NCI-H748 treated with DMSO at 0.1 percent for 48 hours (cell line): ENCODE measurements at places on chromosomes 11 and 22.

GRCh38 chr22:46754826-46755225, 7.6 kb upstream of the TBC1D22A start:
- no peak for DNase-seq

DNA sequence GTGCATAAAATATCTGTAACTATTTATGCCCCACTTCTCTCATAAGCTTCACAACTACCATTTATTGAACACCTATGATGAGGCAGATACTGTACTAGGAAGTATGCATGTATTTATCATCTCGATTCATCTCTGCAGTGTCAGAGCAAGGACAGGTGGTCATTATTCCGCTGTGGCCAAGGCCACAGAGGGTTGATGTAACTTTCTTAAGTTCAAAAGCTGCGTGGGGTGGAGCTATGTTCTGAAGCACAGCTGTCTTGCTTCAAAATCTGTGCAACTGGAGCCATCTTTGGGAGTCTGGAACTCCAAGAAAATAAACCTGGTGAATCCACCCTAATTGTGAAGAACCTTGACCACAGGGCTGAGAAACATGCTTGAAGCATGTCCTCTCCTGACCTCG, 60.2 kb upstream of the HMGXB4 start:
- no peak for DNase-seq

GRCh38 chr11:72842653-72843330, 28.6 kb downstream of the ATG16L2 start:
- DNase-seq = no peak

DNA sequence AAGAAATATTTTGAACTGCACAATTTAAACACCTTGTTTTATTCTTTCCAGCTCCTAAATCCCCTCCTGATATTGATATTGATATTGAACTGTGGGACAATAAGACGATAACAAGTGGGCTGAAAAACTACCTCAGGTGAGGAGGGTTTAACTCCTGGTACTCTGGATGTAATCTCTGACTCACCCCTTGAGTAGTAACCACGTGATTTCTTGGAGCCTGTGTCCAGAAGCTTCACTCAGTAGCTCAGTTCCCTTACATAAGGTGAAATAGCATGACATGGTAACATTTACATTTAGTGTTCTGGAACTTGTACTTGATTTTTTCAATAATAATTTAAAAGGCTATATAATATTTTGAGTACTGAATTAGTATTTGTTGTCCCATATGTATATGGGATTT, 168.0 kb downstream of the PGR start:
- DNase-seq = no peak

DNA sequence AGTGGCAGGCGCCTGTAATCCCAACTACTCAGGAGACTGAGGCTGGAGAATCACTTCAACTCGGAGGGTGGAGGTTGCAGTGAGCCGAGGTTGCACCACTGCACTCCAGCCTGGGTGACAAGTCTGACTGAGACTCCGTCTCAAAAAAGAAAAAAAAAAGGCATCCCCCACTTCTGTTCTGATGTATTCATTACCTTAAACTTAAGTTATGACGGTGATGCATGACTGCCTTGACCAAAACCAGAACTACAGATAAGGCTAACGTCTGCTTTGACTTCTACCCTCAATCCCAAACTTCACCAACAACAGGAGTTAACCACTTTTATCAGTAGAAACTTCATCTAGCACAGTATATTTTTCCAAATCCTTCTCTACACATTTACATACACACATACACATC, 9.9 kb downstream of the HTR3A start:
- no peak for DNase-seq

DNA sequence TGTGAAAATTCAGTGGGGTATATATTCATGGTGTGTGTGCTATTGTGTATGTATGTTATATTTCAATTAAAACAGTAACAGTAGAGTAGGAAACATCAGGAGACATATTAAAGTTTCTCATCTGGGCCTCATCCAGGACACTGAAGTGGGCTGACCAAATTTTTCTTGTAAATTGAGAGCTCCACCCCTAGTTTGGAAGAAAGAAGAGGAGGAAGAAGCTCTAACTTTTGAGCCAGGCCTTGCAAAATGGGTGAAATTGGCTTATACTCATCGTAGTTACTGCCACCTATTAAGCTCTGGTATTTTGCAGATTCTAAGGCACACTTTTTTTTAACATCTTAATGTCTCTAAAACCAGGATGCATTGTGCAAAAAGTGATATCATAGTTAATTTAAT, 33.7 kb downstream of the TSPAN18 start:
- no peak for DNase-seq

GRCh38 chr22:27242474-27242873, 559.1 kb downstream of the MN1 start:
- DNase-seq = no peak

DNA sequence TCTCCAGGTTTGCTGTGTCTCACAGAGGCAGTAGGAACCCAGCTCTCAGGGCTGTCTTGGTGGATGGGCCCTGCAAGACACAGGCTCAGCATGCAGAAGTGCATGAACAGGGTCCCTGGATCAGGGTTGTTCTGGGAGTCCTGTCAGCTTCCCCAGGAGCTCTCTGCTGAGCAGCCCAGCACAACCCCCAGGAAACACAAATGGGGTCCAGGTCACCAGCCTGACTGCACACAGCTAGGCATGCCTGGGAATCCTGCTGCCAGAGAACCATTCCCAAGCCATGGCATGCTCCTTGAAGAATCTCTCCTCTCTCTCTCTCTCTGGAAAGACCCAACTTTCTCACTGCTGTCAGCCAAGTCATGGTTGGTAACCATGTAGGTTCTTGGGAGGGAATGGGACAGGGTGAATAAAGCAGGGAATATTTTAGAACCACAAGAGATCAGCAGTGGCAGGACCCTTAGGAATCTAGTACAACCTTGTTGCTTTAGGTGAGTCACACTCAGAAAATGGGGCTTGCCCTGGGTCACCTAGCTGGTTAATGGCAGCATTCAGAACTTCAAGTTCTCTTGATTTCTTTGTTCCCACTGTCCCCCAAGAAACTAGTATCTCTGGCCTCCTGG, 21.4 kb downstream of the TUB start:
- no peak for DNase-seq

DNA sequence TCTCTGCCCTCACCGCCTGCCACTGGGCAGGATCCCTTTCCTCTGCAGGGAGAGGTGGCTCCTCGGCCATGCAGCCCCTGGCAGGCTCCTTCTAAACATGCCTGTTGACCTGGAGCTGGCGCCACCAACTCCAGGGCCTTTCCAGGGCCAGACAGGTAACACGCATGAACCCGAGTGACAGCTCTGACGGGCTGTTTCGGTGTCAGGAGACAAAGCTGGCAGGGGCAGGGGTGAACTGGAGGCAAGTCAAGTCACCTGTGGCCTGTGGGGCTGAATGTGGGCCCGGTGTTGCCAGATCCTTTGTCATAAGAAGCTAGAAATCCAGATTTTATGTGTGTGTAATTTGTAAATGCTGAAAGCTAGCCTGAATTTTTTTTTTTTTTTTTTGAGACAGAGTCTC, 11.3 kb downstream of the C22orf23 start:
- no peak for DNase-seq

GRCh38 chr22:32106930-32107329, 52.2 kb downstream of the C22orf42 start:
- no peak for DNase-seq

DNA sequence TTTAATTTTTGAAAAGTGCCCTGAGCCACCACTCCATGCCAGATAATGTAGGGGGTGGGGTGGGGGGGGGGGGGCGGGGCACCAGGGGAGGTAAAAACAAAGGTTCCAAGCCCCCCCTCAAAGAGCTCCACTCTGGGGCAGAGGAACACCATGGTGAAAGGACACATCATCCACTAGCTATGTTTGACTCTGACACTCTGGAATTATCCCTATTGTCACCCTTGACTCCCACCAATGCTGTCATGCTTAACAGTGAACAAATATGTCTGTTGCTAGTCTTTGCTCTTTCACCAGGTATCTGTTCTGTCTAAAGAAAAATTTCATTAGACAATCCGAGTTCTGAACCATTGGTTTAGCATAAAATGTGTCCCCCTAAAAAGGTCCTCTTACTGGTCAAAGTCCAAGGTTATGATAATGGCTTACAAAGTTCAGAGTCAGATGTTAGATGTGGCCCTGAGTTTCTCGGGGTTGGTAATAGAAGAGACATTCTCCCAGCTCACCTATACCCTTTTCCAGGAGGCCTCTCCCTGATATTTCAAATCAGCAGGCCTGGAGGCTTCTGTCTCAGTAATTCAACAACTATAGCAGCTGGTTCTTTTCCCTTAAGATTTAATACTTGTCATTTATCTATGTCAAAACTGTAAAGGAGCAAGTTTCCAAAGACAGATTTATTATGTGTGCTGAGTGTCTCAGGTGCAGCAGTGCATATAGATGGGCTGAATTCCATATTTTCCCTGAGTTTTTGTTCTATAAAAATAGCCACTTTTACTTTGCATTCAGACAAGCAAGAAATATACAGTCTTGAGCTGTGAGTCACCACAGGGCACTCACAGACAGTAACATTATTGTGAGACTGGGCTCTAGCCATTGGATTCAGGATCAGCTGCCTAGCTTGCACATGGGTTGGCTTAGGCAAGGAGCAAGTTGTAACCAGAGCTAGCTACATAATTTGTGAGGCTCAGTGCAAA, 174.1 kb downstream of the CSNK2A3 start:
- no peak for DNase-seq

DNA sequence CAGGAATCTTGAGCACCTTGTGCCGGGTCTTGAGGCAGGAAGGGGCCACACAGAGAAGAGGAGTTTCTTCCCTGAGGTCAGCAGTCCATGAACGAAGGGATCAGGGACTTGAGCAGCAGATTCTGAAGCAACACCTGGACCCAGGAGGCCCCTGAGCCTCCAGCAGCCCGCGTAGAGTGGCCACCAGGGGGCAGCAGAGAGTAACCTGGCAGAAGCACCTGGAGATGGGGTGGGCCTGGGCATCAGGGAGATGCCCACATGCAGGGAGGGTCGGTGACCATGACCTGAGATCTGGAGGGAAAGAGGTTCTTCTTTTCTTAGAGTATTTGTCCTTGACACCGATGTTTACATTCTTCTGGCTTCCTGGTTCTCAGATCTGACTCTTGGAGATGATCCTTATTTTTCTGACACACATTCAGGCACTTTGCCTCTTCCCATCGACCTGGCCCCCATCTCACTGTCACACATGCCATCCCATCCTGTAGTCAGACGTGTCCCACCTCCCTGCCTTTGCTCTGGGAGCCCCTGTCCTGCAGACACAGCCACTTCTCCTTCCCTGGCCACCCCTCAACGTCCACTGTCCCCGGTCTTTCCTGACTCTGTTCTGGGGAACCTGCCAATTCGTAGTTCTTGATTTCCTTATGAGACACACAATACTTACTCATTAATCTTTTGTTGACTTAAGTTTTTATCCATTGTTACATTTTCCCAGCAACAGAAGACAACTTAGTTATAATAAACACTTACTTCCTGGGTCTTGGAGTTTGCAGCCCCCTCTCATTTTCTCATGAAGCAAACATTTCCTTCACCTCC, 66.5 kb downstream of the GGTLC2 start:
- no peak for DNase-seq

- DNase-seq = no peak
Measured at GRCh38 chr11:125374398-125374797, 121.7 kb downstream of the FEZ1 start.

DNA sequence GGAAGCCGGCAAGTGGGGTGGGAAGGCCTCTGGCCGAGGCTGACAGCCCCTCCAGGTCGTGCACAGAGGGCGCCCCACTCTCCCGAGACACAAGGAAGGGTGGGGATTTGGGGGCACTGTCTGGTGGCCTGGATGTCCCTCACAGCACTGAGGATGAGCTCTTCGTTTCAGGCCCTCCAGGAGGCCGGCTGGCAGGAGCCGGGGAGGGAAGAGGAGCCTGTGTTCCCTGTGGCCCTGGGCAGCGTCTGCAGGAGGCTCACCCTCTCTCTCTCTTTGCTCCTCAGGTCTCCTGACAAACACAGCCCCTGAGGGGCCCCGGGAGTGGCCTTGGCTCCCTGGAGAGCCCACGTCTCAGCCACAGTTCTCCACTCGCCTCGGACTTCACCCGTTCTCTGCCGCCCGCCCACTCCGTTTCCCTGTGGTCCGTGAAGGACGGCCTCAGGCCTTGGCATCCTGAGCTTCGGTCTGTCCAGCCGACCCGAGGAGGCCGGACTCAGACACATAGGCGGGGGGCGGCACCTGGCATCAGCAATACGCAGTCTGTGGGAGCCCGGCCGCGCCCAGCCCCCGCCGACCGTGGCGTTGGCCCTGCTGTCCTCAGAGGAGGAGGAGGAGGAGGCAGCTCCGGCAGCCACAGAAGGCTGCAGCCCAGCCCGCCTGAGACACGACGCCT, 1078.0 kb downstream of the BRD1 start:
- DNase-seq = no peak

GRCh38 chr22:21818487-21819182, 48.8 kb downstream of the MAPK1 start:
- DNase-seq = no peak
